ENCODE measurements at places on chromosomes 3 and 15. TPM values are rescaled to one million over a fixed set of nuclear protein-coding genes. Genes with fewer than 3 reads are reported as not detected.

Gene ATP10A
- total RNA-seq: 48.0 TPM

Gene ZPLD1
- total RNA-seq: not detected

Gene EXD1
- not detected for total RNA-seq

Gene ARL14
- not detected for total RNA-seq

Gene TIGIT
- 4.7 TPM for total RNA-seq

Gene CAMK2N2
- 0.14 TPM for total RNA-seq

Gene KY
- not detected for total RNA-seq

Gene LRRC3B
- not detected for total RNA-seq

Gene CKMT1B
- total RNA-seq: 0.66 TPM

Gene SCN11A
- total RNA-seq: not detected

Gene CHRNA3
- total RNA-seq: not detected

Gene DNAJC19
- 62.6 TPM for total RNA-seq

Gene SKOR1
- 0.09 TPM for total RNA-seq

Gene PTPN23
- 34.6 TPM for total RNA-seq
